ENCODE measurements at places on chromosomes 11 and 22. TPM values are rescaled to one million over a fixed set of nuclear protein-coding genes. Genes with fewer than 3 reads are reported as not detected.
A peak's percentile ranks its signal among the peaks of the same experiment; 100 is the strongest.

DNA sequence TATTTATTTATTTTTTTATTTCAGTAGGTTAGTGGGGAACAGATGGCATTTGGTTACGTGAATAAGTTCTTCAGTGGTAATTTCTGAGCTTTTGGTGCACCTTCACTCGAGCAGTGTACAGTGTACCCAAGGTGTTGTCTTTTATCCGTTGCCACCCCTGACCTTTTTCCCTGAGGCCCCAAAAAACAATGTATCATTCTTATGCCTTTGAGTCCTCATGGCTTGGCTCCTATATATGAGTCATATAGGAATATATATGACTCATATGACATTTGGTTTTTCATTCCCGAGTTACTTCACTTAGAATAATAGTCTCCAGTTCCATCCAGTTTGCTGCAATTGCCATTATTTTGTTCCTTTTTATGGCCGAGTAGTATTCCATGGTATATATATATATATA, 763.9 kb downstream of the NTM start:
- H3K27me3 ChIP-seq: no peaks in the 10 kb centered on the region
- no peaks in the 10 kb centered on the region for H3K36me3 ChIP-seq
- DNase-seq: no peak
- H3K27ac ChIP-seq: no peak overlapping the region

- no peaks in the 10 kb centered on the region for H3K4me1 ChIP-seq
- no peak overlapping the region for H3K4me3 ChIP-seq
- H3K36me3 ChIP-seq: no peaks in the 10 kb centered on the region
- H3K27me3 ChIP-seq: no peaks in the 10 kb centered on the region
These were observed 1.8 kb downstream of the CALCB start for GRCh38 chr11:15075162-15075526.

DNA sequence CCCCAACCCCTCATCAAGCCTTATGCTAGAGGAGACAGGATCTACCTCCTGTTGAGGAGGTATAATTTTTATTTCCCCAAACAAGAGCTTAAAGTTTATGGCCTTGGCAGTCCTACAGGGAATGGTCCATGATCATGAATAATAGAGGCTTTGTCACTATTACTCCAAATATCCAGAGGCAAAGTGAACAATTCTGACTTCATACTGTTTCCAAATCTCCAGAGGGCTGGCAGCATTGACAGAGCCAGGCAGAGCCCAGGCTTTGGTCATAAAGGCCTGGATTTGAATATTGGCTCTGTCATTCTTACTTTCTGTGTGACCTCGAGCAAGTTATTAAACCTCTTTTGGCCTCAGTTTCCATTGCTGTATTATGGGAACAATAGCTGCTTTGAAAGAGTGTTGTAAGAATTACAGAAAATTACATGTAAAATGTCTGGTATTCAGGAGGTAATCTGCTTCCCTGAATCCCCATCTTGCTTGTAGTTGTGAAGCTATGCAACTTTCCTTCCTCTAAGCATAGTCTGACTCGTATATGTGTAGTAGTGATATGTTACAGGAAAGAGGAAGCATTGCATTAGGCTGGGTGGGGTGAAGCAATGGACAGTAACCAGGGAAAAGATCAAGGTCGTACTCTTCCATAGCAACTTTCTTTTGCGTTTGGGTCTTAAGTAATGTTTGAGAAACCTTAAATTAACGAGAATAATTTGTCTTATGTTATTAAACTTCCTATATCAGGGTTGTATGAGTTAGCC, 88.8 kb downstream of the CD44 start:
- no peaks in the 10 kb centered on the region for H3K36me3 ChIP-seq
- no peaks in the 10 kb centered on the region for H3K4me1 ChIP-seq
- no peak overlapping the region for H3K4me3 ChIP-seq
- H3K27me3 ChIP-seq: no peaks in the 10 kb centered on the region
- no peak for DNase-seq
- peak overlapping the region; percentile 54 for H3K27ac ChIP-seq

DNA sequence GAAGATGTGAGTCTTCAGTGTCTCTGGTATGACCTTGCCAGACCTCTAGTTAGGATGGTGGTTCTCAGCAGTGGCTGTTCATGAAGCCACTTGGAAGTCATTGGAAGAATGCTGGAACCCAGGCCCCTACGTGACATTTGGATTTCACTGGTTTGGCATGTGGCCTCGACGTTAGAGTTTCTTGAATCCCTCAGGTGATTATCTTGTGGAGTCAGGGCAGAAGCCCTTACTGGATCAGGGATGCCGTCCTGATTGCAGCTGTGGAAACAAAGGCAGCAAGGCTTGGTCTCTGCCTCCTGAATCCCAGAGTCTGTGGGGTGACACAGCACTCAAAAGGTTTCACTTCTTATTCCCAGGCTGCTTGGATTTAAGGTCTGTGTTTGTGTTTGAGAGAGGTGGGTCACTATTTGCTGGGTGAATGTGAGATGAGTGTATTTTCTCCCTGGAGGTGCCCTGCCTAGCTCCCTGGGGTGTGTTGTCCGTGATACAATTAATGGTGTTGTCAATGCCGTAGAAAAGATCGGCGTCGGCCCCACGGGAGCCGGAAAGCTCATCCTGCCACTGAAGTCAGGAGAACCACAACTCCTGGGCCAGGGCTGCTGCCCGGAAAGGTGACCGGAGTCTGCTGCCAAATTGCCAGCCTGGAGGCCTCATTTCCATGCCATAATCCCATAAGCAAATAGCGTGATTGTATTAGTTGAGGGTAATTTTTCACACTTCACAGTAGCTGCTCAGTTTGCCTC, 939.0 kb downstream of the BRD1 start:
- H3K36me3 ChIP-seq: no peaks in the 10 kb centered on the region
- H3K27ac ChIP-seq: no peak overlapping the region
- H3K4me1 ChIP-seq: no peaks in the 10 kb centered on the region

- no peak for DNase-seq
- H3K36me3 ChIP-seq: no peaks in the 10 kb centered on the region
- H3K4me1 ChIP-seq: peaks cover 13% of the 10 kb centered on the region
- peak overlapping the region; percentile 83 for H3K27ac ChIP-seq
- no peaks in the 10 kb centered on the region for H3K27me3 ChIP-seq
These were observed 20.4 kb downstream of the C22orf23 start for GRCh38 chr22:37932821-37933578.

GRCh38 chr22:17579535-17579981, 16.3 kb downstream of the SLC25A18 start:
- no peak for DNase-seq
- H3K4me1 ChIP-seq: no peaks in the 10 kb centered on the region
- H3K4me3 ChIP-seq: no peak overlapping the region

GRCh38 chr22:44225091-44225689, 44.5 kb downstream of the PARVG start:
- no peak overlapping the region for H3K27ac ChIP-seq
- no peaks in the 10 kb centered on the region for H3K36me3 ChIP-seq
- H3K4me1 ChIP-seq: no peaks in the 10 kb centered on the region
- no peak for DNase-seq
- H3K4me3 ChIP-seq: no peak overlapping the region

The MUC5AC gene
- not detected for total RNA-seq

The DRICH1 gene
- total RNA-seq: 1.3 TPM

The NAALAD2 gene
- total RNA-seq: 1.8 TPM

The UQCR10 gene
- 74.1 TPM for total RNA-seq

Measured in breast epithelium (tissue), 4 donors.